Transverse colon (tissue), 4 donors: ENCODE measurements at places on chromosomes 1 and 21. TPM values are rescaled to one million over a fixed set of nuclear protein-coding genes. Genes with fewer than 3 reads are reported as not detected.

The RBBP4 gene
- total RNA-seq: 44.1 TPM

DNA sequence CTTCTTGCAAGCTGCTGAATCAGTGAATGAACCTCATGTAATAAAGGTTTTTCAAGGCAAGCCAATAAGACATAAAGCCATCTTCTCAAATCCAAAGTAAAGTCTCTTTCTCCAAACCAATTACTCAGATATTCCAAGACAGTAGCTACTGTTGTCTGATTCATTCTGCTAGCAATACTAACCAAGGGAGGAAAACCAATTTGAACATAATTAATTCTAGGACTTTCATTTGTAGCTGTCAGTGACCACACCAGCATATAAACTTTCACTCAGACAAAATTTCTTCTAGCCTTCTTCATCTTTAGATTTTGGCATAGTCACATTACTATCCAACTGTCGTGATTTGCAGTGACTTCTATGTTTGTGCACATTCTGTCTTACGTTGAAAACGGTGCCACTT lies 10.5 kb upstream of the INTS3 start:
- no peak for DNase-seq

- DNase-seq: no peak
Observed at GRCh38 chr1:18700530-18700929, 69.9 kb downstream of the PAX7 start.

GRCh38 chr1:42417166-42417565 lies 36.6 kb downstream of the RIMKLA start:
- DNase-seq: no peak

GRCh38 chr1:94068999-94069918 lies 51.7 kb downstream of the ABCA4 start:
- peak; percentile 55 for DNase-seq

The PTPN14 gene
- 7.5 TPM for total RNA-seq

The GIPC2 gene
- total RNA-seq: 15.7 TPM

GRCh38 chr1:29948581-29948980 lies 712.3 kb downstream of the PTPRU start:
- DNase-seq: no peak

The KPRP gene
- not detected for total RNA-seq

DNA sequence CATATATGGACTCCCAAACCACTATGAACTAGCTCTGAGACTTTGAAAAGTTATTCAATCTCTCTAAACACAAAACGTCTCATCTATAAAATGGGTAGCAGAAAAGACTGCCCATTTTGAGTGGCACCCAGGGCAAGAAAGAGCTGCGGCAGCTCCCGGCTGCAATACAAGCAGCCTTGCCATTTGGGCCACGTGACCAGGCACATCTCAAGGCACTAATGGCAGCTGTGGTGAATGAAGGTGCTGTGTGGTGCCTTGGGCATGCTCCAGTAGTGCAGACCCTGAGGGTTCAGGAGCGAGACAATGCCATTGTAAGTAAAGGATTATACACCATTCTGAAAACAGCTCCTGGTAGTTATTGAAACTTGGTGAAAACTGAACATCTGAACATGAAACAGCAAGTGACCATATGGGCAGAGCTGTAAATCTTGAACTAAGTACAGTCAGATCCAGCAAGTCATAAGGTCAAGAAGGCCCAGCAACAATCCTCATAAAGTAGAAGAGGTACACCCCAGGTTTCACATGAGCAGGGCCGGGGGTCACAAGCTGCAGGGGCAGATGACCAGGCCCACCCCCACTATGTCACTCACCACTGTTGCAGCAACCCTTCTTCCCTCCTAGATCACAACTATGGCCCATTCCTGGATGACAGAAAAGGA lies 39.4 kb upstream of the HIVEP3 start:
- DNase-seq: no peak

DNA sequence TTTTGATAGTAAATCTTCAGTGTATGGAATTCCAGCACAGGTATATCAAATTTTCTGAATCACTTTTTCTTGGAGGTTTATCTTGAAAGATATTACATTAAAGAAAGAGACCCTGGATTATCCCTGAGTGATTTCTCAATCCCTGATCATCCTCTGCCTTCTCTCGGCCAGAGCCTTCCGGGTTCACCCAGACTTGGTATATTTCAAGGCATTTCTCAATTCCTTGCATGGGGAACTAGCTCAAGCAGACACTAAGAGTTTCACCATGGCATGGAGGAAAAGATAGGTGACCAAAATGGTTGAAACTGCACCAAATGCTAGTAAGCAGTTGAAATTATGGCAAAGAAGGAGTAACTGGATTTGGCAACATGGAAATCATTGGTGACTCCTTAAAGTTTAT lies 5.7 kb downstream of the VAMP4 start:
- no peak for DNase-seq

The SCMH1 gene
- 33.9 TPM for total RNA-seq

DNA sequence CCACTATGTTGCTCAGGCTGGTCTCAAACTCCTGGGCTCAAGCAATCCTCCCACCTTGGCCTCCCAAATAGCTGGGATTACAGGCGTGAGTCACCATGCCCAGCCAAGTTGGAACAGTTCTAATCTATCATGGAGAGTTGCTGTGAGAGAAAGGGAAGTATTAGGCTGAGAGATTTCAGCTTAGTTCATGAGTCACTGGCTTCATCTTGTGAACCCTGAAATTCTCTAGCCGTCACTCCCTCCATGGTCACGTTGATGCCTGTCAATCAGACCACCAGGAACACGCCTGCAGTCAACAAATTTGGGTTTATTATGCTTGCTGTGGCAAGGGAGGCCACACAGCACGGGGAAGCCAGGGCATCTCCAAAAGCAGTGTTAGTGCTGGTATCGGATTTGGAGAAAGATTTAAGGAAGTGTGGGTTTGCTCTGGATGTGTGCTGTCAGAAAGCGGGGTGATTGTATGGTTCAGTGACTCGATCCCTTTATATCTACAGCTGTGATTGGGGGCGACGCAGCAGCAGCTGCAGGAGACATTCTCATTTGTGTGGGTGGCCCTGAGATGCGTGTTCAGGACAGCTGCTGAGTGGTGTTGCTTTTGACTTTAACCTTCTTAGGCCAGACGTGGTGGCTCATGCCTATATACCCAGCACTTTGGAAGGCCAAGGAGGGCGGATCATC lies 18.7 kb downstream of the UQCRHL start:
- DNase-seq: no peak

DNA sequence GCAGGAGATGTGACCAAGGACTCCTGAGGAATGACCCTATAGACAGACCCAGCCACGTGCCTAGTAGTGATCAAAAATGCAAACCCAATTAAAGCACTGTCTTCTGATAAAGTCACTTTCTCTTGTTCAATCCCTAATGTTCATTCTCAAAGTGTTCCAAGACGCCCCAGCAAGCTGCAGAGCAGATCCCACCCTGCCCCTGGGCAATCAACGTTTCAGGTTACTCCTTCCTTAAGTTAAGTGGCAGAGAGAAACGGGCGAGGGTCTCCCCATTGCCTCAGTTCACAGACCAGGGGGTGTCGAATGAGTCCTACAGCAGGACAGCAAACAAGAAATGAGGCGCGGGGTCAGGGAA lies 699 bp upstream of the RGS2 start:
- DNase-seq: no peak

The DARS2 gene
- total RNA-seq: 17.6 TPM

GRCh38 chr21:43949499-43950208 lies 62.5 kb upstream of the TRAPPC10 start:
- DNase-seq: no peak

GRCh38 chr1:161952607-161953172 lies 71.0 kb downstream of the OLFML2B start:
- no peak for DNase-seq

- peak; percentile 42 for DNase-seq
Observed at GRCh38 chr1:107480548-107481415, 339.9 kb downstream of the NTNG1 start.

DNA sequence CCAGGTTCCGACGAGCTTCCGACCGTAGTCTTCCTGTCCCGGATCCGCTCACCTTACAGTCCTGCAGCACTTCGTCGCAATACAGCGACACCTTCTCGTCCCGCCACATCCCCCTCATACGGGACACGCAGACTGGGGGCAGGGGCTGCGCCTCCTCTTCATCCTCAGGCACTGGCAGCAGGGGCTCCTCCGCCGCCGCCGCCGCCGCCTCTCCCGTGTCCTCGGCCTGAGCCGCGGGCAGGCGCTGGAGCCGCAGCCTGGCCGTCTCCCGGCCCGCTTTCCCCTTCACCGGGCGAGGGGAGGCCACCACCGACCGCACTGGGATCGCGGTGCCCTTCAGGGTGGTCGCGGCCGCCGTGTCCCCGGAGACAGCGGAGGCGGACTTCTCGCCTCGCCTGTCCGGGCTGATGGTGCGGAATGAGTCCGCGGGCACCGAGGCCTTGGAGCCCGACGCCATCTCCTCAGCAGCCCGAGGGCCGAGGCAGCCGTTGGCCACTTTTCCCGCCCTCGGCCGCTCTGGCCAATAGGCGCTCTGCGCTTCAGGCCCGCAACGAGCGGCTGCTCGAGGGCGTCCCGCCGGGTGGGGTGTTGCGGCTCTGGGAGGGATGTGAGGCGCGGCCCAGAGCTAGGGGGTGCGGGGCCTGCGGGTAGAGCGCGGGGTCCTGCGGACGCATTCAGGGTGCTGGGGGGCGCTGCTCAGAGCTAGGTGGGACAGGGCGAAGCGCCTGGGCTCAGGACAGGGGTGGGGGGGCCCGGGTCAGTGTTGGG lies at the start of gene SHCBP1L:
Gene SHCBP1L, minus strand, starts transcription at position 490 of the 768 bp plus-strand sequence. Its CDS starts 33 bp downstream, at position 457.
- DNase-seq: no peak

- no peak for DNase-seq
Observed at GRCh38 chr1:228452194-228453021, 34.8 kb upstream of the RNF187 start.

The C4BPA gene
- total RNA-seq: 4.4 TPM
